HCT116 (cell line): ENCODE measurements at places on chromosomes 6 and 20. TPM values are rescaled to one million over a fixed set of nuclear protein-coding genes. Genes with fewer than 3 reads are reported as not detected.

The DDO gene
- total RNA-seq: not detected

- DNase-seq: no peak
Measured at GRCh38 chr6:112040956-112041355, 12.9 kb upstream of the CCN6 start.

- no peak for DNase-seq
Measured at GRCh38 chr20:52105442-52106422, 85.8 kb downstream of the ZFP64 start.

- DNase-seq: no peak
Measured at GRCh38 chr6:44833248-44833647, 445.7 kb downstream of the CDC5L start.

GRCh38 chr6:5287205-5287965 lies 26.1 kb downstream of the FARS2 start:
- no peak for DNase-seq

GRCh38 chr6:114824409-114824808 lies 481.6 kb upstream of the HS3ST5 start:
- no peak for DNase-seq

DNA sequence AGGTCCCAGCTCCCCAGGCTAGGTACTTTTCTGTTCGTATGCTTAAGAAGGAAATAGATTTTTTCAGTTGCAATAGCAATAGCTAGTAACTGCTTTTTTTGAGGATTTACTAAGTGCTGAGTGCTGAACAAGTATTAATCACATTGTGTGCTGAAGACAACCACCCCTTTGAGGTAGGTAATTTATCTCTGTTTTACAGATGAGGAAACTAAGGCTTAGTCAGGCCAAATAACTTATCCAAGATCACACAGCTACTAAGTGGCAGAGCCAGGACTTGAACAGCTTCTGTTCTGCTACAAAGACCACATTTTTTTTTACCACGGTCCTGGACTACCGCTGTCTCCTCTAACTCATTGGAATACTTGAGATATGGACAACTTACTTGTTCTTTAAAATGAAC lies 39.8 kb downstream of the LRRN4 start:
- no peak for DNase-seq
